ENCODE measurements at places on chromosomes 3 and 15. TPM values are rescaled to one million over a fixed set of nuclear protein-coding genes. Genes with fewer than 3 reads are reported as not detected.

PHC3 gene
- 253 TPM for total RNA-seq

- no peak for DNase-seq
Observed at GRCh38 chr3:29494305-29495036, 213.6 kb downstream of the RBMS3 start.

DNA sequence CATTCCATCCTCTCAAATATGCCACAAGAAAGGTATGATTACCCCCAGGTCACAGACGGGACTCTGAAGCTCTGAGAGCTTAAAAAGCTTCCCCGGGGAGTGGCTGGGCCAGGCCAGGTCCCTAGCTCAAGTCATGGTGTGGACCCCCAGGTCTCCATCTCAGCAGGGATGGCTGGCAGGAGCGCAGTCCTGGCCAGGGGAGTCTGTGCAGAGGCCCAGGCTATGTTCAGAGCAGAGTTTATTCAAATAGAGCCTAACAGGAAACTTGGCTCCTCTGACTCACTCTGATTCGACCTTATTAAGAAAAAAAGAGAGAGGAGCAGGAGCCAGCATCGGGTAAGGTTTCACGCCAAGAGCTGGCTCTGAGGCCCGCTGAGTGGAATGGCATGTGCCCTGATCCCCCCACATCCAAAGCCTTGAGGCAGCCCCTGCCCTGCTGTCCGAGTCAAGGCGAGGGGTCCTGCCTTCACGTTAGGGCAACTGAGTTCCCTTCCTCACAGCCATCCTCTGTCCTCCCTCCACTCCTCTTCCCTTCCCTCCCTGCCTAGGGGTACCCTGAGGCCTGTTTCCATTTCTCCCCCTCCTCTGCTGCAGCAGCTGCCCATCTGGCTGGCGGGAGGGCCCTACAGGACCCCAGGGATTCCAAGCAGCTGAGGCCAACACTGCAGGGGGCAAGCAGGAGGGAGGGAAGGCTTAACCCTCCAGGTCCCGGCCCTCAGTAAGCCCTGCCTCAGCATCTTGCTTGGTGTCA is 1.9 kb upstream of the LOXL1 start:
- DNase-seq = peak; percentile 70

DNA sequence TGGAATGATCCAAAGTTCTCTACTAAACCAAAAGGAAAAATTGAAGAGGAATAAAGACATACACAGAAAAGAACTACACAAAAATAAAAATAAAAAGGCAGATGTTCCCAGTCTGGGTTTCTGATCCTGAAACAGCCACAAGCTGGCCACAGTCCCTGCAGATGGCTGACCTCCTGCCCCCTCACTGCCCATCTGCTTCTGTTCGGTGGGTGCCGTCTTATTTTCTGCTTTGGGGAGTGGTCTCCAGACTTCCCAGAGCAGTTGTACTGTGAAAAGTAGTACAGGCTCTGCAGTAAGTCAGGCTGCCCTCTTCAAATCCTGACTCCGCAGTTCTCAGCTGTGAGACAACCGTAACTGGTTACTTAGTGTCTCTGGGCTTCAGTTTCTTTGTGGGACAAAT is 94.5 kb downstream of the ARNT2 start:
- DNase-seq = no peak

GRCh38 chr3:71047616-71048531 is 535.7 kb downstream of the FOXP1 start:
- DNase-seq = no peak

DNA sequence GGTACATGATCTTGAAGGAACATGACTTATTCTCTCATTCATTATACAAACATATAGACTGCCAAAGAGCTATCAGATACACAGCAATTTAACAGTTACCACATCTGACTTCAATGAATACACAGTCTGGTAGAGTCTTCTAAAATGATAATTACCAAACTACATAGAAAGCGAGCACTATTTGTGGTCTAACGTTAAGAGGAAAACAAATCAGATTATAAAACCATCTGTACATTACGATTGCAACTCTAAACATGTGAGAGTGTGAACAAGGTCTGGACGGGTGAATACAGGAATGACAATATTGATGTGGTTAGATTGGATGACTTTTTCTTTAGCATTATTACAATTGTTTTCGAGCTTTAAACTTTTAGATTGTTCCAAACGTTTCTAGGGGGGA is 16.3 kb downstream of the CX3CR1 start:
- DNase-seq = no peak

DNA sequence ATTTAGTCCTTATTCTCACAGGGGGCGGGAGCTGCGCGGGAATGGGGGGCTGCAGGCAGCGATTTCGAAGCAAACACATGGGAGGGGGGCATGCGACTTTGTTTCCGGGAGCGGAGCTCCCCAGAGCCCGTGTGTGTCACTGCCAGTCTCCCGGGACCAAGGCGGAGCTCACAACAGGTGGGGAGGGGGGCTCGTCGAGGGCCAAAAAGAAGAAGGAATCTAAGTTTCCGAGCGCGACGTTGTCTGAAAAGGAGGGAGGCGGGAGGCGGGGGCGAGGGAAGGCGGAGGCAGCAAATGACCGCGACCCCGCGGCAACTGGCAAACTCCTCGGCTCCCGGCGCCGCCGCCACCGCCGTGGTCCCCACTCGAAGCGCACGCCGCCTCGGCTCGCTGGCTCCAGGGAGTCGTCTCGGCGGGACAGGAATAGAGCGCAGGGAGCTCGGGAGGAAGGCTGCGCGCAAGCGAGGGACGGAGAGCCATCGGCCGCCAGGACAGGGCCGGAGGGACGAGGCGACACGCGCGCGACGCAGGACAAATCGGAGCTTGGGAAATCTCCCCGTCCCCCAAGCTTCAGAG is 1.4 kb downstream of the FOXP1 start:
- DNase-seq = peak; percentile 83
